ENCODE measurements at places on chromosomes 4 and X.

- no peak for DNase-seq
Observed at GRCh38 chr4:99090481-99091215, 2.1 kb upstream of the ADH5 start.

- no peak for DNase-seq
Observed at GRCh38 chr4:89837385-89837992, 528 bp upstream of the SNCA start.

DNA sequence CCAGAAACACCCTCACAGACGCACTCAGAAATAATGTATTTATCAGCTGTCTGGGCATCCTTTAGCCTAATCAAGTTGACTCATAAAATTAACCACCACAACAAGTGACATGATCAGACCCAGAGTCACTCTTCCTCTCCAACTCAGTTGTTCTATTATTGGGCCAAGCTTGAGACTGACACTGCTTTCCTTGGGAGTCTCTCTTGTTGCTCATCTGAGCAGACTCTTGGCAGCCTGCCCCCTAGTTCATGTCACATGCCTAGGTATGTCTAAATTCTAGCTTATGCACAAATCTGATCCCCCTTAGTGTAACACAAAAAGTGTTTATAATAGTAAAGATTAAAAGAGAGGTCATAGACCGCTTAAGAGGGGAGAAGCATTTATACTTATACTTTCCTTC is 72.6 kb upstream of the ADAMTS3 start:
- DNase-seq = no peak

- no peak for DNase-seq
Observed at GRCh38 chr4:51880016-51880915, 37.3 kb downstream of the DCUN1D4 start.

GRCh38 chr4:150515135-150515534 is 66.8 kb upstream of the MAB21L2 start:
- no peak for DNase-seq

DNA sequence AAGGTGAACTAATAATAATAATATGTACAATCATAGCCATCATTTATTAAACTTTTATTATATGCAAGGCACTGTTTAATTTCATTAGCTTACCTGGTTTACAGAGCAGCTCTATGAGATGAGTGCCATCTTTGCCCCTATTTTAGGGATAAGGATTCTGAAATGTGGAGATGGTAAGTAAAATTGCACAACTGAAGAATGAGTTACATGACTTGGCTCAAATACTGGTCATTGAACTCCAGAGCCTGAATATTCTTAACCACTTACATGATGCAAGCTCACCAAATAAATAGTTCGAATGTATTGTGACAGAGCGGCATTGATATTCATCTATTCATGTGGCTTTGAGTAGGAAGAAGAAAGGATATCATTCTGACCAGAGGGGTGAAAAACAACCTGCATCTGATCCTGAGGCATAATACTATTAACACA is 11.7 kb downstream of the ALB start:
- no peak for DNase-seq

DNA sequence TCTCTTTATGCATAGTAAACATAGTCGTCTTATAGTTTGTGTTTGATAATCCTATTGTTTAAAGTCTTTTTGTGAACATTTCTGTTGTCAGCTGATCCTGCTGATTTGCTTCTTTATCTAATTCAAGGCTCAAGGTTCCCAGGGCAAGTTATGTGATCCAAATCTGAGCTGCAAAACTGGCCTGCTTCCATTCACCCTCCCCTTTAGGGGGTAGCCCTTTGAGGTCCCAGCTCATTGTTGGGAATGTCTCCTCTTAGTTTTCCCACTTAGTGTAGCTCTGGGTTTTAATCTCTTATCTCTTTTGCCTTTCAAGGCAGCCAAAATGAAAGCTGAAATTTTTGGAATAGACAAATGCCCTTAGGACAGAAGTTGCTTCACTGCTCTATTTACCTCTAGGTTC is 40.2 kb upstream of the MAGED1 start:
- no peak for DNase-seq

GRCh38 chrX:149456476-149457245 is 48.4 kb downstream of the IDS start:
- no peak for DNase-seq

DNA sequence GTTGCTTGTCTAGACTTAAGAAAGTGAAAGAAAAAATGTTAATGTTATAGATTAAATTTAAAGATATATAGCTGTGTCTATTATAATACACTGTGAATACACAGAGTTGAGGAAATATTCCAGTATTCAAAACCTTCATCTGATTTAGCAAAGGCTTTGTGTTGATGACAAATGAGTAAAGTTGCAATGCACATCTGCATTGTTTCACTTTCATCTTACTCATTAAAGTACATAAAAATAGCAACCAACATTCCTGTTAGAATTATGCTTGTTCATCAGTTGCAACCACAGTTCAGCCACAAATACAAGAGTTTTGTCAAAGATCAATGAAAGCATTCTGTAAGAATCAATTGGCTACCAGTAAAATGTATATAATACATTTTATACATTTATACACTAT is 346.4 kb upstream of the SLC7A11 start:
- no peak for DNase-seq

DNA sequence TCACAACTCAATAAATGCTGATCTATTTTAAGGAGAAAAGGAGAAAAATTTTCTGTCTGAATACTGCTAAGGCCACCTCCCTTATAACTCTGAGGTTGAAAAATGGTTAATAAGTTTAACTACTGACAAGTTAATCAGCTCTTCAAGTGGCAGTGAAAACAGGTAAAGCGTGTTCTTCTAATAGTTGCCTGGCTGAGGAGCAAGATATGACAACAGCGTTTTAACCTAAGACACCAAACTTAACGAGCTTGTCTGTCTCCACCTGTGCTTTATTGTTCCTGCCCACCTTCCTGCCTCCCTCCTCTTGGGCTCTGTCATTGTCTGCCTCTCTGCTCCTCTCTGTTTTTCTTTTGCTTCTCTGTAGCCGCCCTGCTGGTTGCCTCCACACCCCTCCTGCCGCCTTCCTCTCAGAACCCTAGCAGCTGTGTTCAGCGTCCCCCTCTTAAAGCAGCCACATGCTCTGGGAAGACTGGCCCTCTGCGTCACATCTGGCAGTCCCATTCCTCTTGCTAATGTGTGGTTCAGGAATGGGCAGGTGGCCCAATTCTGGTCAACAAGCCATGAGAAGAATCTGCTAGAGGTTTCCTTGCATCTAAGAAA is 4.3 kb upstream of the TSPAN5 start:
- peak; percentile 3 for DNase-seq

GRCh38 chrX:49901048-49901447 is 21.3 kb upstream of the CLCN5 start:
- no peak for DNase-seq

DNA sequence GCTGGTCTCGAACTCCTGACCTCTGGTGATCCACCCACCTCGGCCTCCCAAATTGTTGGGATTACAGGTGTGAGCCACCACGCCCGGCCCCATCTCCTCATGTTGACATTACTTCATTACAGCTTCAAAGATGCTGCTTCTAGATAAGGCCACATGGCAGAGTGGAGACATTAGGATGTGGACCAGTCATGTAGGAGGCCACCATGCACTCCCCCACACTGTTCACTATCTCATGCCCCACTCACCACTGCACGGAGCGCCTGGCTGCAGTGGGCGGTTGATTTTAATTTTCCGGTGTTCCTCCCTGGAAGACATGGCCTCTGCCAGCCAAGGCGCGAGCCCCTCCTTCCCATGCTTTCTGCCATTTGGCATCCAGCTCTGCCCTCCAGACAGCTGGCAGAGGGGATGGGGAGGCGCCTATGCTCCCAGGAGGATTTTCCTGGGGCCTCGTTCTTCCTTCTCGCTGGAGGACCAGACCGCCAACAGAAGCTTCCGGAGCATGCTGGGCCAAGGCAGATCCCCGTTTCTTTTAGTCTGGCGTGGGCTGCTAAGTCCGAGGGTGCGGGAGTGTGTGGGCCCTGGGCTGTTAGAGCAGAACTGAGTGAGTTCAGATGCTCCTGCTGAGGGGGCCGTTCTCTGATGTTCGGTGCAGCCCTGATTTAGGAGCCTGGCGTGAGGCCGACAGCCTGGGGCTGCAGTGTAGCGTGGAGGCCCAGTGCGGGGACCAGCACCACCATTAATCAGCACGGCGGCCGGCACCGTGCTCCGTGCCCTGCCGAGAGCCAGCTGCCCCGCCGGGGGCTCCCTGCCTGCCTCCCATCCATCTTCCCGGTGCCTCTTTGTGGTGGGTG is 93.1 kb downstream of the SORCS2 start:
- DNase-seq = no peak

DNA sequence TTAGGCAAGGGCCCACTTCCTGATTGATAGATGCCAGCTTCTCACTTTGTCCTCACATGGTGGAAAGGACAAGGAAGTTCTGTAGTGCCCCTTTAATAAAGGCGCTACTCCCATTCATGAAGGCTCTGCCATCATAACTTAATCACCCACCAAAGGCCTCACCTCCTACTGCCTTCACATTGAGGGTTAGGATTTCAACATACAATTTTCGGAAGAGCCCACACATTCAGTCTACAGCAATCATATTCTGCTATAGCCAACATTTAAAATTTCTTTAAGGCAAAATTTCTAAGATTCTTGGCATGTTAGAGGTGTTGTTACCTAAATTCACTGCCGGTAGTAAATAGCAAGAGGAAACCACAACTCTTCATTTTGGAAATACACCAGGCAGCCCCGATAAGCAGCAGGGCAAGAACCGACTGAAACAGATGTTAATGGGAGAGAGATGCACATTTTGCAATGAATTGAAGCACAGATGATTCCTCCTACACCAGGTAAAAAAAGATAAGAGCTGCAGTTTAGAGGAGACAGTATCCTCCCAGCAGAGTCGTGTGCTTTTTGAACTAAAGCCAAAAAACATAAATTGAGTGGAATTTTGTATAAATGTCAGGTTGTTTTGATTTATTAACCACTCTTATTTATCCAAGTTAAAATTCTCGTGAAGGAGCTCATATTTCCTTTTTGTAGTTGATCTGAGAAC is 594.9 kb downstream of the KCTD8 start:
- DNase-seq = no peak

DNA sequence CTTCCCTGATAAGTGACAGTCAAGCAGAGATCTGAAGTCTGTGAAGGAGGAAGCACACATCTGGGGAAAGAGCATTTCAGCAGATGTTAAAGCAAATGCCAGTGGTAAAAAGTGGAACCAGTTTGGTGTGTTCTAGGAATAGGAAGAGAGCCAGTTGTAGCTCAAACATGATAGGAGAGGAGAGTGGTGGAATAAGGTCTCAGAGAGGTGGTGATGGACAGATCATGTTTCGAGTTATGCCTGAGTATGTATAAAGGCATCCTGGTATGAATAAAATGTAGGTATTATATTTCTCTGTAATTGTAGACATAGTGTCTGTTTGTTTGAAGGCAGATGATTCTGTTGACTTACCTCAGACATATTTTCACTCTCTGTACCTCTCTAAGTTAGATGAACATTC is 89.1 kb downstream of the LARP7 start:
- no peak for DNase-seq

DNA sequence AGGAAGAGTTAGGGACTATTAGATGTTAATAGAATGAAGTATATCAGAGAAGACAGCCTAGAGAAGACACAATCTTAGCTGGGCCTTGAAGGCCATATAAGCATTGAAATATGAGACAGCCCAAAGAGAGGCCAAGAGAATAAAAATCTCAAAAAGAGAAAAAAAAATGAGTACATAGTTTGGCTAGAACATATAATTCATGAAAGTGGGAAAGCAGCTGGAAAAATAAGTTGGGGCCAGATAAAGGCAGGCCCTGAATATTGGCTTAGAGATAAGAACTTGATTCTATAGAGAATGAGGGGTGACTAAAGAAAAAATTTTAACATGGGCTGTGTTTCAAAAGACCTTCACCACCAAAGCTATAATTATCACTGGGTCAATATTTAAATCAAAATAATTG is 7.4 kb upstream of the UTP3 start:
- no peak for DNase-seq

- no peak for DNase-seq
Observed at GRCh38 chr4:62455871-62456270, 1255.7 kb downstream of the ADGRL3 start.

GRCh38 chrX:153864561-153865320 is 21.2 kb downstream of the L1CAM start:
- DNase-seq = no peak

GRCh38 chr4:173269280-173269679 is 64.9 kb downstream of the HMGB2 start:
- no peak for DNase-seq

DNA sequence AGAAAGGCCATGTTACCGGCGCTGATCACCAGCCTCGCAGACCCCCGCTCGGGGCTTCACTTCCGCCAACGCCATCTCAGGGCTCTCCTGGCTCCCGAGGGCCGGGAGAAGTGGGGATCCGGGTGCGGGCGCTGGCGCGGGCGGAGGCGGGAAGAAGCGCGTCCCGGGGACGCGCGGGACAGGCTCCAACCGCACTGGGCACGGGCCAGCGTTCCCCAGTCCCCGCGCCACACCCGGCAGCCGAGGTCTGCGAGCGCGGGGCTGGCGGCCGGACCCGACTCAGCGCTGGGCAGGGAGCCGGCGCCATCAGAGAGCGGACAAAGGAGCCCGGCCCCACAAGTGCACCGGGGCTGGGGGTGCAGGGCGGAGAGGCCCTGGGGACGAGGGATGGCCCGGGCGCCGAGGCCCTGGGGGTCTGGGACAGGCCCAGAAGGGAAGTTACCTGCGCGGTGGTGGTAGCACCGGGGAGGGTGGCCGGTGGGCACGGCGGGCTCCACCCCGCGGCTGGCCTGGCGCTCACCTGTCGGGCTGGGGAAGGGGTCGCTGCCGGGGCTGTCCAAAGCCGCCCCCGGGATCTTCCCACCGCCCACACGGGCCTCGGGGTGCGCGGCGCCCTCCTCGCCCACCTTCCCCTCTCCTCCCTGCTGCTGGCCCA is 449 bp downstream of the CTPS2 start:
- no peak for DNase-seq

GRCh38 chr4:161990721-161991120 is 173.1 kb downstream of the FSTL5 start:
- DNase-seq = no peak

DNA sequence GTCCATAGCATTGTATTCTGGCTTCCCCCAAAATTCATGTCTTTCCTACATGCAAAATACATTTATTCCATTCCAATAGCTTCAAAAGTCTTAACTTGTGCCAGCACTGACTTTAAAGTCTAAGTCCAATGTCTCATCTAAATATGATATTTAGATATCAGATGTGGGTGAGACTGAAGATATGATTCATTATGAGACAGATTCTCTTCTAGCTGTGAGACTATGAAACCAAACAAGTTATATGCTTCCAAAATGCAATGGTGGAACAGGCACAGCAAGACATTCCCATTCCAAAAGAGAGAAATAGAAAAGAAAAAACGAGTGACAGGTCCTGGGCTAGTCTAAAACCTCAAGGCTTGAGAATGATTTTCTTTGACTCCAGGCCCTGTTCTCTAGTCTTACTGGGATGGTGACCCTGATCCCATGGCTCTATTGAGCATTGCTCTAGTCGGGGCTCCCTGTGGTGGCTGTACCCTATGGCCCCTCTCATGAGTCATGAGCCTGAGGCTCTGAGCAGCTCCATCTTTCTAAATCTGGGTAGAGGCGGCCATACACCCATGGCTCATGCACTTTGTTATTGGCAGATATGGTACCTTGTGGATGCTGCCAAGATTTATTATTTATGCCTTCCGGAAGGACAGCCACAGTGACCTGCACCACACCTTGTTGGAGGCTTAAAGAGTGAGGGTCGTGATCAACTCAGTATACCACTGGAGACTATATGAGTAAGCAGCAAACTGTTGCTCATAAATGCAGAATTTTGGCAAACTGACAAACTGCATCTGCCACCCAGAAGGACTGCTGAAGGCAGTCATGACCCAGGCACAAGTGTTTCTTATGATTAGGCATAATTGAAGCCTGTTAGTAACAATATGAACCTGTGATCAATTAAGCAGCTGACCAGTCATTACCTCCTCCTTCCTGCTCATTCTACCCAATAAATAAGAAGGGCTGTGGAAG is 38.5 kb upstream of the BOD1L1 start:
- DNase-seq = no peak
